GM12864 (cell line): ENCODE measurements at places on chromosomes 7 and 10.

DNA sequence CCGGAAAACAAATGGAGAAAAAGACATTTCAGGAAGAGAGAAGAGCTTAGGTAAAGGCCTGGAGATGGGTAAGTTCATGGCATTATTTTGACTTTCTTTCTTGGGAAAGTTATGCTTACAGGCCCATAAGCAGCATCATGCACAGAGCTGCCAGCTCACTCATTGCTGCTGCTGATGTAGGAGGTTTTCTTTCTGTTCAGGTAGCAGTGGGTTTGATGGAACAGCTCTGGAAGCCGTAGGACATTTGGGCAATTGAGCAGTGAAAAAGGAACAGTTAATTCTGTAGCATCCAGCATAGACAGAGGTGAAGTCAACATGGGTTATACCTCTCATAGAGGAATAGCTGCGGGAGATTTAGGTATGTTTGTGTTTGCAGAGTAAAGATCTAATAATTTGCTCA is 3.3 kb downstream of the CHN2 start:
- no peak for DNase-seq

GRCh38 chr10:87739703-87740102 is 78.3 kb downstream of the ATAD1 start:
- DNase-seq, result no peak

GRCh38 chr10:110817614-110818013 is 54.1 kb upstream of the PDCD4 start:
- DNase-seq, result no peak

DNA sequence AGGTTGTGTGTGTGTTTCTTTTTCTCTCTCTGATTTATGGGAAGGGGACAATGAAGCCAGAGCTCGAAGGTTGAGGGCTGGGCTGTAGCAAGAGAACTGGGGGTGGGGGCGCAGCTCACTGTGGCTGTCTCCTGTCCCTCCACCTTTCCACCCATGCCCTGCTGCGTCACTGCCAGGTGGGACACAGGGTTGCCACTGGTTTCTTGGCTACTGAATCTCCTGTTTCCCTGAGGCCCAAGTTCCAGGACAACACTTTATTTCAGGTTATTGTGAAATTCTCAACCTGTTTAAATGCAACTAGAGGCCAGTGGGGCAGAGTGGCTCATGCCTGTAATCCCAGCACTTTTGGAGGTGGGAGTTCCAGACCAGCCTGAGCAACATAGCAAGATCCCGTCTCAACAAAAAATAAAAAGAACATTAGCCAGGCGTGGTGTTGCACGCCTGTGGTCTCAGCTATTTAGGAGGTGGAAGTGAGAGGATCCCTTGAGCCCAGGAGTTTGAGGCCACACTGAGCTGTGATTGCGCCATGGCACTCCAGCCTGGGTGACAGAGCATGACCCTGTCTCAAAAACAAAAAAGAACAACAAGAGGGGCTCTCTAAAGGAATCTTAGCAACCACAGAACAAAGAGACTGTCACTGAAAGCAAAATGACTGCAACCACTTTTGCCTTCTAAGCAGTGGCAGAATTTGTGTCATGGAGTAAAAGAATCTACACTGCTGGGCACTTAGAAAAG is 22.6 kb downstream of the TBATA start:
- DNase-seq, result no peak

GRCh38 chr10:58028597-58029366 is 238.9 kb downstream of the IPMK start:
- no peak for DNase-seq

DNA sequence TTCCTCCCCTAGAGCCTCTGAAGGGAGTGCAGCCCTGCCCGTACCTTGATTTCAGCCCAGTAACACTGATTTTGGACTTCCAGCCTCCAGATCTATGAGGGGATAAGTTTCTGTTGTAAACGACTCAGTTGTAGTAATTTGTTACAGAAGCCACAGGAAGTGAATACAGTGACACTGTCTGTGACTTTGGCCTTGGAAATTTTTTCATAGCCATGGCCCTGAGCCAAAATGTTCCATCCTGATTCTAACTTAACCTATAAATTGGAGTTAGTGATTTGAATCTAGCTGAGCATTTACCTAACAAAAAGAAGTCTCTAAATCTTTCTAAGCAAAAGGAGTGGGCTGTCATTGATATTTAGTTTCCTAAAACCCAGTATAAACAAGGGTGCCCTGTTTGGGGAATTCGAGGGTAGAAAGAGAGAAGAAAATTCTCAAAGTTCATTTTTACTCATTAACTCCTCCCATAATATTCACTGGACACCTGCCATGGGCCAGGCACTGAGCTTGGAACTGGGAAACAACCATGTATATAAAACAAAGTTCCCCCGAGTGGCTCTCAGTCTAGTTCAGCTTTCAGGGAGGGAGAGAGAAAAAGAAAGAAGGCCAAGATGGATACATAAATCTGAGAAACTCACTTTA is 162.3 kb downstream of the SKIDA1 start:
- DNase-seq, result no peak

- no peak for DNase-seq
These were observed 498.6 kb downstream of the GALNT17 start for GRCh38 chr7:71630516-71630915.

GRCh38 chr7:94311515-94311914 is 83.2 kb upstream of the COL1A2 start:
- DNase-seq, result no peak

- no peak for DNase-seq
These were observed 12.2 kb downstream of the TRPV6 start for GRCh38 chr7:142873281-142873784.

GRCh38 chr10:100509241-100509840 is 10.3 kb downstream of the SEC31B start:
- DNase-seq, result no peak

GRCh38 chr10:71546220-71546619 is 149.5 kb downstream of the CDH23 start:
- no peak for DNase-seq

GRCh38 chr10:91613411-91614187 is 19.3 kb downstream of the PPP1R3C start:
- no peak for DNase-seq

GRCh38 chr10:113004069-113004618 is 54.1 kb downstream of the TCF7L2 start:
- DNase-seq, result no peak

- no peak for DNase-seq
These were observed 53.1 kb downstream of the INPP5F start for GRCh38 chr10:119778776-119779445.

GRCh38 chr10:5229019-5229418 is 32.4 kb downstream of the AKR1C4 start:
- DNase-seq, result no peak

- DNase-seq, result no peak
These were observed 35.5 kb downstream of the COA1 start for GRCh38 chr7:43693687-43694398.

- DNase-seq, result no peak
These were observed 240.8 kb downstream of the KIF20B start for GRCh38 chr10:89942217-89942616.

- DNase-seq, result no peak
These were observed 28.4 kb downstream of the ZNF33A start for GRCh38 chr10:38038932-38039245.

- no peak for DNase-seq
These were observed 116.9 kb upstream of the GDF10 start for GRCh38 chr10:47182934-47183703.

DNA sequence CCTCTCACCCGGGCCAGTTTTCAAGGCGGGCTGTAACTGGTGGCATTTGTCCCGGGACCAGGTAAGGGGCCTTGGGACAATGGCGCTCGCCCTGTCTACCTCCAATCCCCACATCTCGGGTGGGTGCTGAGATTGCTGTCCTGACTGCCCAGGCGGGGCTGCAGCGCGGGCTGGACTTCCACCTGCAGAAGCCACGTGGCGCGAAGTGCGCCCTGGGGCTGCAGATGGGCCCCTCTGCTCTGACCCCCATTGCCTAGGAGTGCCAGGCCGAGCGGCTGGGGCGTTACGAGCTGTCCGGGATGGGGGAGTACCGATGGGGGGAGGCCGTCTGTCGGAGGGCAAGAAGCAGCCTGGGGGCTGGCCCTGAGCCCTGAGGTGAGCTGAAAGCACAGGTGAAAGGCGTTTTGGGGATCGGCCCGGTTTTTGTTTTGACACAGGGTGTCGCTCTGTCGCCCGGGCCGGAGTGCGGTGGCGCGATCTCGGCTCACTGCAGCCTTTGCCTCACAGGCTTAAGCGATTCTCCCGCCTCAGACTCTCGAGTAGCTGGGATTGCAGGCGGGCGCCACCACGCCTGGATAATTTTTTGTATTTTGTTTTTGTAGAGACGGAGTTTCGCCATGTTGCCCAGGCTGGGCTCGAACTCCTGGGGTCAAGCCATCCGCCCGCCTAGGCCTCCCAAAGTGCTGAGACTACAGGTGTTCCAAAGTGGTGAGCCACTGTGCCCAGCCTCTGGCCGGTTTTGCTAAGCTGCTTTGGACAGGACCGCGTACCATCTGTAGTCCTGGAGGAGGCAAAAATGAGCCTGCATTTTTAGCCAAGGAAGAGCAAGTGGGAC is at the start of gene SFXN2:
Gene SFXN2 (plus strand): TSS at position 16 of the 835 bp plus-strand sequence. CDS start 12,001 bp downstream, outside the sequence.
- DNase-seq, result peak; percentile 29

- peak; percentile 84 for DNase-seq
These were observed 14.6 kb downstream of the VOPP1 start for GRCh38 chr7:55557666-55558188.

- DNase-seq, result no peak
These were observed 6.5 kb upstream of the DENND2A start for GRCh38 chr7:140646931-140647647.

GRCh38 chr7:134547397-134548054 is 1.4 kb upstream of the AKR1B15 start:
- no peak for DNase-seq

DNA sequence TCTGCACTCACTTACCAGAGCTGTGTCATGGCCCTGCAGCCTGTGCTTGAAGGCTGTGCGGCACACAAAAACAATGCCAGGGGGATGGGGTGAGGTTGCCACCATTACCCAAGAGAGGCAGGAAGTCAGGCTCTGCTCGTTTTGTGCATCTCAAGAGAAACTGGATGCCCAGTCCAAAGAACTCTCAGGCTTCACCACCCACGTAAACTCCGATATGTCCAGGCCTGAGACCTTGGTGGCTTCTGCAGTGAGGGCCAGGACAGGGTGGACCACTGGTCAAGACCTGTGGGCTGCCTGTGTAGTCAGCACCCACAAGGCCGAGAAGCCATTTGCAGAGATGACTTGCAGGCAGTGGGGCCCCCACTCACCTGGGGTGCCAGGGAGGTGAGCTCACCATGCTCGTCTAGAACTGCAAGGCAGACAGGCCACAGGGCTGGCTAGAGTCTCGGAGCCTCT is 54.7 kb upstream of the EBF3 start:
- no peak for DNase-seq

DNA sequence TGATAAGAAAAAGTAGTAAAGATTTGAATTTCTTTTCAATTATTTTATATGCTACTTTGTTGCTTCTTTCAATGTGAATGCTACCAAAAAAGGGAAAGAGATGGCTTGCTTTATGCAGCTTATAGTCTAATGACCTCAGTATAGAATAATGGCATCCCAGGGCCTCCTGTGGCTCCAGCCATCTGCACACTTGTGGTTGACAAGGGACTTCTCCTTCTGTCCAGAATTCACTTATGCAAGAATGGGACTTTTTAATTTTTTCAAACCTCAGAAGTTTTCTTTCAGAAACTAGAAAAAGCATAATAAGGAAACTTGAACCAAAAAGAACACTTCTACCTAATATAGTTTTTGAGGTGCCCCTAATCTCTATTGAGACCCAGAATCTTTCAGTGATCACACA is 310.9 kb downstream of the CTNNA3 start:
- DNase-seq, result no peak

DNA sequence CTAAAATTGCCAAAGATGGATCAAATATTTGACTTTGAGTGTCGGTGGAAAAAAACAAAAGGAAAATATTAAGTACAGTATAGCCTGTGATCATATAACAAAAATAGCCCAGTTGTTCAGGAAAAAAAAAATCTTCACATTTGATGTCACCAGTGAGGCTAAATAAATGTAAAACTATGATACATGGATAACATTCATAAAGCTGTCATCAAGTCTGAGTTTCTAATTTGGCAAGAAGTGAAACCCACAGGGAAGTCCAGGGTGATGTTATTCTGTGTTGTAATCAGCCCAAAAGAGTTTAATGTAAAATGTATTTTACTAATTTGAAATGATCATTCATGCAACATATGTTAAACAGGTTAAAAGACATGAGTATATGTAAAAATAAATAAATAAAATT is 908.0 kb downstream of the PCDH15 start:
- no peak for DNase-seq

DNA sequence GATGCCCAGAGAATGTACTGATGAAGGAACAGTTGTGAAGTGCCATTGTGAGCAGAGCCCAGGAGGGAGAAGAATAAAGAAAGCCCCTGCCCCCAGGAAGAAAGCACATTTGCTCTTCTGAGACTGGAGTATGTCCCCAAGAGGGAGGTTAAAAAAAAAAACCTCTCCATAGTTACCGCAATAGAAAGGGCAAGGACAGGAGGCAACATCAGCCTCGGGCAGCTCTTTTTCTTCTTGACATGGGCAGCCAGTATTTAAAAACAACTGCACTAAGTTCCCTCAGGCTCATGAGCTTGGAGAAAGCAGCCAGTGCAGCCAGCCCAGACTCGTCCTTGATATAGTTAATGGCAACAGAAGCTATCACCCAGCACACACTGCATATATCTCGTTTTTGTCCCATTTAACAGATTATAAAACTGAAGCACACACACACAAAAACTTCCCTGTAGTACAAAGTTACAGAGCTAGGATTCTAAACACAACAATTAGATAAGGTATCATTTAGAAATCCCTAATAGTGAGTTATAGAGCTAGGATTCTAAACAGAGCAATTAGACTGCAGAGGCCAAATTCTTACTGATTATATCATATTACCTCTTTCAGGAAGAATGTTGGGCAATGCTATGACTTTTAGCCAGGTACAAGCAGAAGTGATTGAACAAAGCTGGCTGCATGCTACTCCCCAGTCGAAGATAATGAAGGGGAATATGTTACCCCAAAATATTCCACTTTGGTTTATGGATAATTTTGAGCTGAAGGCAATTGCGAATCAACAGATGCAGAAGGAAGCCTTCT is 823.5 kb downstream of the GRID1 start:
- no peak for DNase-seq

- no peak for DNase-seq
These were observed 375.5 kb upstream of the LRRTM3 start for GRCh38 chr10:66550351-66550750.

GRCh38 chr7:13466874-13467547 is 522.5 kb downstream of the ETV1 start:
- DNase-seq, result no peak

DNA sequence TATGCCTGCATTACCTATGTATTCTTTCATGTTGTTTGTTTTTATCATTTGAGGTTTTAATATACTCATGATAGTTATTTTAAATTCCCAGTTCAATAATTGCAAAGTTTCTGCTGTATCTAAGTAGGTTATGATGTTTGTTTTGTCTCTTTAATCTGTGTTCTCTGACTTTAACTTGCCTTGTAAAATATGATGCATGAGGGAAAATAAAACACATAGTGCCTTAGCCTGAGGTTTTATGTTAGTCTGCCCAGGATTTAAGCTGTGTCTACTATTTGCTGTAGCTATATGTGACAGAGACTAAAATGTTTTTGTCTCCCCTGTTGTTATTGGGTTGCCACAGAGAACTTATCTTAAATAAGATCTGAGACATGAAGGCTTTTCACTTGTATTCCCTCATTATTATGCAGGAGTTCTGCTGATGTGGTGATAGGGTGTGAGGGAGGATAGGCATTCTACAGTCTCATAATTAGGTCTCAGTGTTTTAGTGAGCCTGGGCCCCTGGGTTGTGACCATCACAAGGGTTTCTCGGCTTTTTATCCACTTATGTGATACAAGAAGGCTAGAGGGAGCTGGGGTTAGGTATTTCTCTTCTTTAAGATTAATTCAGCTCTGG is 582.5 kb downstream of the CNTNAP2 start:
- DNase-seq, result no peak
